ENCODE measurements at places on chromosomes 1 and 21. TPM values are rescaled to one million over a fixed set of nuclear protein-coding genes. Genes with fewer than 3 reads are reported as not detected.

GRCh38 chr1:223732993-223733798, 20.9 kb downstream of the CAPN2 start:
- ATAC-seq = no peak

OR6N1 gene
- 1.5 TPM for total RNA-seq

GRCh38 chr21:46626975-46627501, 8.4 kb upstream of the PRMT2 start:
- ATAC-seq = no peak

DNA sequence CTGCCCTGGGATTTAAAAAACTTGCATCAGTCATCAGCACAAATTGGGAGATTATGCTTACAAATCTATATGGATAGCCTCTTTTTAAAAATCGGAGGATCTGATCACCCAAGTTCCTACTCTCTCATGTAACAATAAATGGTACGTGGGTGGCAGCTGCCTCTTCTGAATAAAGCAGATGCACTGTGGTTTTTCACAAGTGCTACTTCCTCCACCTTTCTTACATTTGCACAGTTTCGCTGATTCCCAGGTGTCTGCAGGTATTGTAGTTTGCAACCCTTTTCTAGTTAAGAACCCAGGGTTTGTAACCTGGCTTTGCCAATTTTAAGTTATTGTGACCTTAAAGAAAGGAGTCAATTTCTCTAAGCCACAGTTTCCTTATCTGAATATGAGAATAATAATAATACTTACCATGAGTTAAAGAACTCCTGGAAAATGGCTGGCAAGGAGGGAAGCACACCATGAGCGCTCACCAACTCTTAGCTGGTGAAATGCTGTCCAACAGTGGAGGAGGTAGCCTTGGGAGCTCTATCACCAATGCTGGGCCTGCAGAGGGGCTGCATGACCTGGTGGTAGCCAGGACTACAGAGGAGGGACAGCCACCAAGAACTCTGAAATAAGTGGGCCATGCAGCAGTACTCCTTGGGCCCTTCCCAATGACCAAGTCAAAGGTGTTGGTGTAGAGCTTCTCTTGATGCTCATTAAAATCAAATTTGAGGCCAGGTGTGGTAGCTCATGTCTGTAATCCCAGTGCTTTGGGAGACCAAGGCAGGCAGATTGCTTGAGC, 30.2 kb upstream of the KCNA2 start:
- ATAC-seq = no peak

KCNJ15 gene
- total RNA-seq = 0.14 TPM

GRCh38 chr1:10338611-10339010, 60.3 kb upstream of the PGD start:
- no peak for ATAC-seq

GRCh38 chr21:44511219-44511937, 28.6 kb downstream of the KRTAP10-1 start:
- ATAC-seq = no peak

DNALI1 gene
- 32.8 TPM for total RNA-seq

DNA sequence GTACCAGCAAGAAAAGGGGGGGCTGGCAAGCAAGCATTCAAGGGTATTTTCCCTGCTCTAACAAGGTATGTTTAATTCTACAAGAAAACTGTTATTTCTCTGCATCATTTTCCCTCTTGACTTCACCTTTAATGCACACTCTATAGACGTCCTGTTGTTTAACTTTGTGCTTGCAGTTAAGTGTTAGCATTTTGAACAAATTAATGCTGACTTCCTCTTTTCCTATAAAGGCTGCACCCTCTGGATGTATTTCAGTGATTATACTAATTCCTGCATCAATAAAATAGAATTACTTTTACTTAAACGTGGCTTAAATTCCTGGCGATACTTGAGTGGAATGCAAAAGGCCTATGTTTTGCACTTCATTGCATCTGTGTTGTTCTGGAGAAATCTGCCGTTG, 183.3 kb downstream of the KCNJ6 start:
- ATAC-seq = no peak

GRCh38 chr21:16177532-16177931, 447.8 kb downstream of the USP25 start:
- ATAC-seq = no peak

DNA sequence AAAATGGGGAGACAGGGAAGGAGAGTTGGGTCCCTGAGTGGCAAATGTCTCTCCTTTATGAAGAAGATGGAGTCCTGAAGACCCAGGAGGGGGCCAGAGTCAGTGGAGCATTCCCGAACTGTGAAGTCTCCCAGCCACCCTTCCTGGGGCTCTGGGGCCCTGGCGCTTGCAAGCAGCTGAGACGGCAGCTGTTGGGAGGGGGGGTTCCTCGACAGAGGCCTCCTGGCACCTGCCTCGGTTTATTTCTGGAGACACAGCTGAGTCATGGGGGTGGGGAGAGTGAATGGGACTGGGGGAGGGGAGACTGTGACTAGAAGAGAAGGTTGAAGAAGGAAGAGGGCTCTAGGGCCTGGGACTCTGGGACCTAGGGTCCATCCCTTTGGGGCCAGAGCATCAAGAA, 14.0 kb downstream of the NES start:
- ATAC-seq = no peak
